NCI-H774 (cell line): ENCODE measurements at places on chromosomes 5 and 9.

GRCh38 chr9:87875831-87876545 is 6.7 kb upstream of the SPATA31E1 start:
- DNase-seq: no peak

- DNase-seq: no peak
Observed at GRCh38 chr5:59640411-59640810, 253.1 kb downstream of the PDE4D start.

- DNase-seq: no peak
Observed at GRCh38 chr5:159969966-159970365, 39.0 kb upstream of the TTC1 start.

DNA sequence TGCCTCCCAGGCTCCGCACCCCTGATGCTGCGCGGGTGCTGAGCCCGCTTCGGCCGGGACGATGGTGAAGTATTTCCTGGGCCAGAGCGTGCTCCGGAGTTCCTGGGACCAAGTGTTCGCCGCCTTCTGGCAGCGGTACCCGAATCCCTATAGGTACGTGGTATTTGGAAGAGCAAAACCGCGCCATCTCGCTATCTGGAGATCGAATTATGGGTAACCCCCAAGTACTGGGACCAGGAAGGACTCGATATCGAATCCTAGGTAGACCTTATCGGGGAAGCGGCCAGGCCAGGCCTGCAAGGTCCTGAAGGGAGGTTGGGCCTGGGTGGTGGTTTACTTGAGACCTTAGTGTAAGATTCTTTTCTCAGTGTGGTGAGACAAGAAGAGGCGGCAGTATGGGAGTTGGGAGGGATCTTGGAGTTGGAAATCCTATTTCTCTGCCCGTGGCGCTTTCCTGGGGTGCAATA is 359 bp downstream of the PRELID1 start:
- DNase-seq: no peak

- no peak for DNase-seq
Observed at GRCh38 chr5:181189363-181189961, 15.5 kb downstream of the TRIM7 start.

GRCh38 chr5:2591777-2592453 is 159.6 kb downstream of the IRX2 start:
- peak; percentile 23 for DNase-seq

DNA sequence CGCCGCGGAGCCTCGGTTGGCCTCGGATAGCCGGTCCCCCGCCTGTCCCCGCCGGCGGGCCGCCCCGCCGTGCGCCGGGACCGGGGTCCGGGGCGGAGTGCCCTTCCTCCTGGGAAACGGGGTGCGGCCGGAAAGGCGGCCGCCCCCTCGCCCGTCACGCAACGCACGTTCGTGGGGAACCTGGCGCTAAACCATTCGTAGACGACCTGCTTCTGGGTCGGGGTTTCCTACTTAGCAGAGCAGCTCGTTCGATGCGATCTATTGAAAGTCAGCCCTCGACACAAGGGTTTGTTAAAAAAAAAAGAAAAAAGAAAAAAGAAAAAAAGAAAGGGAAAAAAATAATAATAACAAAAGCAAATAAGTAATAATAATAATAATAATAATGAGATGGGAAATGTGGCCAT is 112.8 kb downstream of the GCNT1 start:
- no peak for DNase-seq

DNA sequence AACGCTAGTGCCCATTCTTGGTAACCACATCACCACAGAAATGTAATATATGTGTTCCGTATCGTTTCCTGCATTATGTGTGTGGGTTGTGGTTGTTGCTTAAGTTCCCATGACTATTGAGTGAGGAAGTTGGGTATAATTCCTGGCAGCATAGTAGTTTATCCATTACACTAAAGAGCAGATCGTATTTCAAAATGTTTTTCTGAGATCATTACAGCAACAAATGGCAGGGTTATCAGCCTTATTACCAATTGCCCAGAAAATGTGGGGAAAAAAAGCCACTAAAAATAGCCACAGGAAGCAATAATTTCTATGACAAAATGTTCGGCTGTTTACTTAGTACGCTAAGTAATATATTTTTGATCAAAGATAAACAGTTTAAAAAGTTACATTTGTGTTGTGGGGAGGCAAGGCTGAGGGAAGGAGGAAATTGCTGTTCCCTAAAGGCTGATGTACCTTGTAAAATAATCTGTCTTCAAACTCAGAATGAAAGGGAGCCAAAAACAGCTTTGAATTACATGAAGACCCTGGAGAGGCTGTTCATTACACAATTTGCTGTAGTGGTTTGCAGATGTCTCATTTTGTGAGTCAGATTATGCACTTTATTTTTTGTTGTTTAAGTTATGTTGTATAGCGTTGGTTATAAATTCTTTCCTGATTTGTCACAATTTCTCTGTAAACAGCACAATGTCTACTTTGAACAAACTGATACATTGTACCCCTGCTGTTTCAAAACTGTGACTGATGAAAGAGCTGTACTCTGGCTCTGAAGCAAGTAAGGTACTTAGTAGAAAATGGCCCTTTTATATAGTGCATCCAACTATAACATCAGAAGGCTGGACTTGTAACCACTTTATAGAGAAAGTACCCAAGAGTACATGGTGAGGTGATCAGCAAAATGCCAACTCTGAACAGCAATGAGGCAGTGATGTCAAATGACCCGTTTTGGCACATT is 1028.5 kb downstream of the NR2F1-AS1 start:
- no peak for DNase-seq
